Gastrocnemius medialis (tissue), 4 donors: ENCODE measurements at places on chromosomes 5 and 9. TPM values are rescaled to one million over a fixed set of nuclear protein-coding genes. Genes with fewer than 3 reads are reported as not detected.

PLEKHG4B gene
- not detected for total RNA-seq

DNA sequence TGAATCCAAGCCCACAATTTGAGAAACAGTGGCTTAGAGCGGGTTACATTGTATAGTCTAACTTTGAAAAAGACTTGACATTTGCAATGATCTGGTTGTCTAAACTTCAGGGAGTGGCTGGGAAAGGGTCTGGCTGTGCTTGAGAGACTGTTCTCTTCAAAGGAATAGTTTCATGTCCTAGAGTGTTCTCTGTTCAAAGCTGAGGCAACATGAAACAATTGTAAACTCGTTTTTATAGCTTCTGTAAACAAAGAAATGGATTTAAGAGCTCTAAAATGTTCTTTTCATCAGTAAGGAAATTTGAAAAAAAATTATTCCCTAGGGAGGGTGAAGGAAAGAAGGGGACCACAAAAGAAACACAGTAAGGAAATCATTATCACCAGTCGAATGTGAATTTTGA lies 41.6 kb downstream of the FOCAD start:
- no peak overlapping the region for H3K4me3 ChIP-seq
- no peaks in the 10 kb centered on the region for H3K27me3 ChIP-seq
- peaks cover 5% of the 10 kb centered on the region for H3K4me1 ChIP-seq
- peaks cover 5% of the 10 kb centered on the region for H3K36me3 ChIP-seq
- H3K27ac ChIP-seq = no peak overlapping the region
- no peak for DNase-seq

GRCh38 chr5:175826980-175827379 lies 44.4 kb upstream of the CPLX2 start:
- H3K4me3 ChIP-seq = no peak overlapping the region
- H3K27ac ChIP-seq = no peak overlapping the region
- H3K36me3 ChIP-seq = no peaks in the 10 kb centered on the region

DNA sequence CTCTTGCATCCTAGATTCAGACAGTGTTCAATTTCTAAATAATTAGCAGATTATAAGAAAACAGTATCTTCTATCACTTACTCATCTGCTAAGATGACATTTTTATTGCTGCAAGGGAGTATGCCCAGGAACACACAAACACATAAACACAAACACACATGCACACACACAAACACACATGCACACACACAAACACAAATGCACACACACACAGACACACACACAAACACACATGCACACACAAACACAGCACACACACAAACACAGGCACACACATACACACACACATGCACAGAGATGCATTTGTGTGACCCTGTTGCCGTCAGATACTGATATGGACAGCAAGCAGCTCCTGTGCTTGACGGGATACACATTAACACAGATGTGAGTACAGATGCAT lies 612.9 kb downstream of the IRX1 start:
- no peaks in the 10 kb centered on the region for H3K27me3 ChIP-seq
- no peak overlapping the region for H3K4me3 ChIP-seq
- no peak for DNase-seq
- H3K36me3 ChIP-seq = no peaks in the 10 kb centered on the region
- H3K4me1 ChIP-seq = no peaks in the 10 kb centered on the region
- no peak overlapping the region for H3K27ac ChIP-seq

TICAM2 gene
- total RNA-seq = 0.95 TPM

GRCh38 chr5:103358305-103358995 lies 99.9 kb downstream of the MACIR start:
- H3K36me3 ChIP-seq = no peaks in the 10 kb centered on the region
- DNase-seq = no peak
- no peaks in the 10 kb centered on the region for H3K27me3 ChIP-seq
- H3K4me1 ChIP-seq = no peaks in the 10 kb centered on the region

DNA sequence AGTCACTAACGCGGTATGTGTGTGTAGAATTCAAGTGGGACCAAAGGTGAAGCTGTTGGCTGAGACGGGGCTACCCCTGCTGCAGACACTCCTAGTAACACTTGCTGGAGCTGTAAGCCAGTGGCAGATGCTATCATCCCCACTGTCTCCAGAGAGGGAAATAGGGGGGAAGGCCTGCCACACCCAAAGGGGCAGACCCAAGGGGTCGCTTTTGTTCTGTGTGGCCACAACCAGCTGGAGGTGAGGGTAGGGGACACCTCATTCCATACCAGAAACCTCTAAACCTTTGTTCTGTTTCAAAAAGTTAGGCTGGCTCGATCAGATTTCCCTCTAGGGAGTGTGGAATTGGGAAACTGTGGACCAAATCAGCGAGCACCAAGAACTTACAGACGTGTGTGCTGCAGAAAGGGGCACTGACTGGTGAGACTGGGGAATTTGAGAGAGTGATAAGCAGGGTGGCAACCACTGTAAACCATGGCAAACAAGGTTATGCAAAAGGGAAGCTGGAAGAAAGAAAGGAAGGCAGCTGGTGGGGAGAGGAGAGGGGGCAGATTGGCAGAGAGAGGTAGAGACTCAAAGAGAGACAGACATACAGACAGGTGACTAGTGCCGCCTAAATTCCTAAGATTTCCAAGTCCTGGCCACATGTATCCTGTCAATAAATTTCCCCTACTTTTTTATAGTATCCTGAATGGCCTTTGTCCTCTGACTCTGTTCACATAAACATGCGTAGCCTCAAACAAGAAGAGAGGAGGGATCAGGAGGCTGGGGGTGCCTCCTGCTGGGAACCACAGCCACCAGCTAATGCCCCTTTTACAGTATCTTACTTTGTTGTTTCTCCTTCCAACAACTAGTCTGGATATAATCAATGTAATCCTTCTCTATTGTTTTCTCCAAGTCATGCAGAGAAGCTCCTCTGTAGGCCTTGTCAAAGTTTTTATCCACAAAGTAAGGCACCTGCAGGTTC lies 15.6 kb upstream of the SPATA24 start:
- no peak overlapping the region for H3K4me3 ChIP-seq
- no peaks in the 10 kb centered on the region for H3K36me3 ChIP-seq

GRCh38 chr5:78638973-78639669 lies 9.5 kb downstream of the LHFPL2 start:
- no peaks in the 10 kb centered on the region for H3K27me3 ChIP-seq
- peaks cover 21% of the 10 kb centered on the region for H3K4me1 ChIP-seq
- no peak overlapping the region for H3K4me3 ChIP-seq
- DNase-seq = no peak

SV2C gene
- total RNA-seq = not detected

GRCh38 chr9:135505406-135506187 lies 5.1 kb downstream of the MRPS2 start:
- no peak for DNase-seq
- H3K27me3 ChIP-seq = no peaks in the 10 kb centered on the region
- H3K27ac ChIP-seq = no peak overlapping the region
- H3K4me1 ChIP-seq = peaks cover 16% of the 10 kb centered on the region
- H3K36me3 ChIP-seq = peaks cover 12% of the 10 kb centered on the region
- no peak overlapping the region for H3K4me3 ChIP-seq
